RPMI7951 (cell line): ENCODE measurements at places on chromosomes 2 and 18. TPM values are rescaled to one million over a fixed set of nuclear protein-coding genes. Genes with fewer than 3 reads are reported as not detected.

GRCh38 chr2:236585966-236586365 is 16.3 kb downstream of the ACKR3 start:
- DNase-seq: peak; percentile 34

Gene ZBTB7C
- total RNA-seq: 0.10 and 0.12 TPM in 2 replicates

GRCh38 chr2:238142382-238143205 is 4.1 kb downstream of the KLHL30 start:
- no peak for DNase-seq

Gene BCL11A
- under 0.01 TPM in 1 of 2 replicates, not detected in the other for total RNA-seq

GRCh38 chr2:80778704-80779103 is 474.2 kb upstream of the LRRTM1 start:
- no peak for DNase-seq

DNA sequence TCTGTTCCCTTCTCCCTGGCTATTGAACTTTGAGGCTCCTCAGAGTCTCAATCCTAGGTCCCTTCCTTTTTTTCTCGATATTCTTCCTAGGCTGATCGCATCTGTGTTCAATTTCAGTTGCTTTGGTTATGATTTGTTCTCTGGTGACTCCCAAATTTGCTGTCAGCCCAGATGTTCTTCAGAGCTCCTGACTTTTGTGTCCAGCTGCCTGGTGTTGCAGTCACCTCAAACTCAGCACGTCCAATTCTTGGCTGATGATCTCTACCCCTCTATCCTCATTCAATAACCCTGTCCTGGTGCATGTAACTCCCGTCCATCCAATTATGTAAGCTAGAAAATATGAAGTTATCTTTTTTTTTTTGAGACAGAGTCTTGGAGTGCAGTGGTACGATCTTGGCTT is 31.4 kb downstream of the DIS3L2 start:
- DNase-seq: no peak

Gene CKAP2L
- 47.1 and 61.9 TPM in 2 replicates for total RNA-seq

GRCh38 chr2:12070581-12070980 is 324.1 kb downstream of the LPIN1 start:
- peak; percentile 63 for DNase-seq

GRCh38 chr18:6255116-6255705 is 159.5 kb downstream of the L3MBTL4 start:
- DNase-seq: no peak

Gene GPBAR1
- total RNA-seq: 0.12 TPM in 1 of 2 replicates, not detected in the other

DNA sequence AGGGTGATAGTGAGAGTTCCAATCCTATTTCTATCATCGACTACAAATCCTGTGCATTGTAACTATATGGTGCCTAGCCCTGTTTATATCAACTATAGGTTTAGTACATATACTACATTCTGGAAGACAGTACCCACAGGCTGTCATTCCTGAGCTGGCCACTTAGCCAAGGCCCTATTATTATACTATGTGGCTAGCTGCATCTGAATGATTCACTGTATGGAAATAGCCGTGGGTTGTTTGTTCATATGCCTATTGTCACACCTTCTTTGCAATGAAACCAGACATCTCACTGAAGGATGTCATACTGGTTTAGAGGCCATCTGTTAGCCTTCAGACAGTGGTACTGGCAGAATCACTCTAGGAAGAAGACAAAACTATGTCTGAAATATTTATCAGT is 62.3 kb upstream of the FSIP2 start:
- DNase-seq: peak; percentile 42

Gene MBOAT2
- total RNA-seq: 33.9 and 41.1 TPM in 2 replicates

DNA sequence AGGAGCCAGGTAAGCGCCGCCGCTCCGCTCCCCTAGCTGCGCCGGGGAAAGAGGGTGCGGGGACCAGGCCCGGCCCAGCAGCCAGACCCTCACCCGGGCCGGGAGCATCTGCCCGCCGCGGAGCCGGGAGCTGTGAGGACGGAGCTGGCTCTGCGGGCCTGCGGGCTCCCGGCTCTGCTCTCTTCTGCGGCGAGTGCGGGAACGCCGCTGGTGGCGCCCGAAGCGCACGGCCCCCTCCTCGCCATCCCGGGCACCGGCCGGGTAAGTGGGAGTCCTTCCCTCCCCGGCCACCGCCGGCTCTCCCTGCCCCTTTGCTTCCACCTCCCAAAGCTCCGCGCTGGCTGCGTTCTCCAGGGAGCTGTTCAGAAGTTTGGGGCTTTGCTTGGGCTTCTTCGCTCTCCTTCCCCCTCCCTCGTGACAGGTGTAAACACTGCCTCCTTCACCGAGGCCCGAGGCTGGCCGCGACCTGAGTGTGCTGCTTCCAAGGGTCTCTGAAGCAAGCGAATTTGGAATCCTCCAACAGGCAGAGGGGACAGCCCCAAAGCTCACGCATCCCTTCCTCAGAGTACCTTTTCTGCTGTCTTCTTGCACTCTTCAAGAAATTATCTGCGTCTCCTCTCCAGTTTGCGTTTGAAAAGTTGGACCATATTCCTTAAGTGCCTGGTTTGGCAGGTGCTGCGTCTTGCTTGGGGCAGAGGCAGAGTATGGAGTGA is 632 bp downstream of the AFTPH start:
- DNase-seq: no peak

DNA sequence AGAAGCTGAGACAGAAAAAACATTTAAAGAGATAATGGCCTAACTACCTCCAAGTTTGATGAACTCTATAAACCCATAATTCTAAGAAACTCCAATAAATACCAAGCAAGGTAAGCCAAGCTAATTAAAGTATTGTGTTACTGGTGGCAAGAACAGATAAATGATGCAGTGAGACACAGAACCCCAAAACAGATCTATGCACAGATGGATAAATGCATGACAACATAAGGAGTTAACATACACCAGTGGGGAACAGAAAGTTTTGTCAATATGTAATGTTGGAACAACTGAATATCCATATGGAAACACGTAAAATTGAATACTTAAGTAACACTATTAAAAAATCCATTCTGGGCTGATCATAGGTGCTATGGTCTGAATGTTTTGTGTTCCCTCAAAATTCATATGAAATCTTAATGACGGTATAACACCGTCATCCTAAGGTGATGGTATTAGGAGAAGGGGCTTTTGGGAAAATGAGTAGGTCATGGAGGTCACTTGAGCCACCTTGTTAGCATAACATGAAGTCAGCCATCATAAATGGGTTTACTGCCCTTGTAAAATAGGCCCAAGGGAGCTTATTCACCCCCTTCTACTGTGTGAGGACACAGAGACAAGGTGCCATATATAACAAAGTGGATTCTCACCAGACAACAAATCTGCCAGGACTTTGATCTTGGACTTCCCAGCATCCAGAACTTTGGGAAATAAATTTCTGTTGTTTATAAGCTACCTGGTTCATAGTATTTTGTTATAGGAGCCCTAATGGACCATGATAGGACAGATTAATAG is 86.3 kb downstream of the SLC66A3 start:
- DNase-seq: no peak

DNA sequence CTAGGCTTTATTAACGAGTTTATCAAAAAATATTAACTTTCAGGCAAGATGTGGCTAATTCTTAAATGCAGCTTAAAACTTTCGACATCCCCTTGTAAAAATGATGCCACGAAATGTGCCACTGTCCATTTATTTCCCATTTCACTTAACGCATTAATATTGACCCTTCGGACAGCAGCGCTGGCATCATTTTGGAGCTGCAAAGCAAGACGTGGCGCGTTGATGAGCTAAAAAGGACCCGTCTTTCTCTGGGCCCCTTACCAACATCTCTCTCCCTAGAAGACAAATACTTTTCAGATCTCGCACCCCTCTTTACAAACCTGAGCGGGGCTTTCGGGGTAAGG is 367.9 kb downstream of the MTX2 start:
- DNase-seq: no peak

- no peak for DNase-seq
These were observed 134.9 kb upstream of the ZNF236 start for GRCh38 chr18:76687304-76687962.

GRCh38 chr2:170144761-170145160 is 33.2 kb upstream of the MYO3B start:
- DNase-seq: no peak

Gene VIL1
- total RNA-seq: not detected in 2 replicates

GRCh38 chr2:40433736-40434135 is 18.2 kb downstream of the SLC8A1 start:
- no peak for DNase-seq

Gene CHST9
- total RNA-seq: not detected in 2 replicates

DNA sequence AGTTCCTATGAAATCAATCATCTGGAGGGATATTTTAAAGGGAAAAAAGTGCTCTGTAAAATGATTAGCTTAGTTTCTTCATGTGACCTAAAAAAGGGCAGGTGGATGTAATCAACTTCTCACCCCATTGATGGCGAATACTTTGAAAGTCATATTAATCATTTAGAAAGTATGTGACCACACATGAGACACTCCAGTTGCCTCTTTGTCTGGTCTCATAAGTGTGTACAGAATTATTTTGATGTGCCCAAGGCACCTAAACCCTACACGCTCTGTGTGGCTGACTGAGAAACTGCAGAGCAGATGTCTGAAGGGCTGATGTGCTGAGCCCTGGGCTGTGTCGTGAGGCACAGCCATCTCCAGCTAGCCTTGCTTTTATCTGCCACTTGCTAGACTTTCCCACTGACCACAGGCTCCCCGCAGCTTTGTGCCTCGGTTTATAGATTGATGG is 26.9 kb downstream of the SGPP2 start:
- peak; percentile 84 for DNase-seq

DNA sequence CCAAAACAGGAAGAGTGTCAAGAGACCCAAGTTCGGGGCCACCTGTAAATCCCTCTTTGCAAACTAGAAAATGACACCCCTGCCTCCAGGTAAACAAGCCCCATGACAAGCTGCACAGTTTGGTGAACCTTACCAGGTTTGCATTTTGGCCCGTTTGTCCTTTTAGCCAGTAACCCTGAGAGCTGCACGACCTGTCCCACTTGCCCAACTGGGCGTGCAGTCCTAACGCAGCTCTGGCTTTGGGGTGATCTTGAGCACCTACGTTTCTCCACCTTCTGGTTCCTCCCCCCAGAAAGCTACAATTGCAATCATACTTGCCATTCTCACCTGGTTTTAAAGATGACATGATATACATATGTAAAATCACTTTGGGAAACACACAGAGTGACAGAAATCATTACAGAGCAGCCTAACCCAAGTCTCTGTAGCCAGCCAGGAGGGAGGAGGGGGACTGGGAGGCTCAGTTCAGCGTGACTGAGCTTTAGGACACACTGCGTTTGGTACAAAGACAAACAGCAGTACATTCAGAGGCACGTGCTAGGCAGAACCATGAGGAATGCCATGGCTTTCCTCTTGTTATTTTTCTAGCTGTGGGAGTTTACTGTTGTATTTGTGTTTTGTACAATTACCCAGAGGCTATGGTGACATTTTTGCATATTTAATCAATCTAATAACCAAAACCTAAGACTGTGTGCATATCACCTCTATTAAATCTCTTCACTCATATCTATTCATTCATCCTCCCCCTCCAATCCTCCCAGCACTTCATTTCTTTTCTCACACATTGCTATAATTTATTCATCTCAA is 304.0 kb downstream of the IRS1 start:
- no peak for DNase-seq

GRCh38 chr2:44498551-44498950 is 136.8 kb downstream of the CAMKMT start:
- no peak for DNase-seq

DNA sequence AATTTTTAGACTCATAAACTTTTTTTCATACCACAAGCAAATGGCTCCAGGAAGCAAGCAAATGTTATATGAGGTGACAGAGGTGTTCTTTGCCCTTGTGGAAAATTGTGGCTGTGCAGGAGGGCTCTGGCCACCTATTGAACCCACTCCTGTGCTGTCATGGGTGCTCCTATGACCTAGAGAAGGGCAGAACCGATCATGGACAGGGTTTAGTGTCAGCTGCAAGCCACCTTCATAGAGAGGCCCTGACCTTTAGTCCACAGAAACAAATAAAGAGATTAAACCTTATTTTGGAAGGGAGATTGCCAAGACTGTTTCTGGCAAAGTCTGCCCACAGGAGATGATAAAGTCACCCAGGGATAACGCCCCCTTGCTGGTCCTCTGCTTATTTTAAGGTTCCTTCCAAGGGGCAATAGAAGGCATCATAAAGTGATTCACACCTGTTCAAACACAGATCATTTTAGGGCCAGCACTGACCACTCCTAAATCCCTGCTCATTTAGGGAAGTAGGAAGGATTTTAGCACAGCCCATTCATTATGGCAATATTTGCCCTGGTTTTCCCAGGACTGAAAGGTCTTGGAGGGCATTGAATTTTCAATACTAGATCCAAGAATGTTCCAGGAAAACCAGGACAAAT is 26.1 kb upstream of the STAT4 start:
- DNase-seq: no peak

- no peak for DNase-seq
These were observed 68.2 kb upstream of the STON1 start for GRCh38 chr2:48461721-48462120.

Gene UGT1A4
- total RNA-seq: 0.12 TPM in 1 of 2 replicates, not detected in the other

DNA sequence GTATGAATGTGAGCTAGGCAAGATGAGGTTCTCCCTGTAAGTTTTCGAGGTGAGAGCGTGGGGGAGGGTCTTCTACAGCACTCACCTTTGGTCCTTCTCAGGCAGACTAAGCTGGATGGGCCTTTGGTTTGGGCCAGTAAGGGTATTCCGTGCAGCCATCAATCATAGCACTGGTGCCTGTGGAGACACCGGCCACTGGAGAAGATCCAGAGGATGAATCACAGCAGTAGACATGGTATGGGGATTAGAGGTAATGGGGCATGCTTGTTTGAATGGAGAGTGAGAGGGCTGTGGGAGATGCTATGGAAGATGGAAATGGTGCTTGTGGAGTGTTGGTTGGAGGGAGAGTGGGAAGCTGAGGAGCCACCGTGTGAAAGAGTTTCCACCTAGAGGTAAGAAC is 16.1 kb downstream of the MAPRE3 start:
- DNase-seq: no peak

Gene COPS9
- total RNA-seq: 400 and 466 TPM in 2 replicates

DNA sequence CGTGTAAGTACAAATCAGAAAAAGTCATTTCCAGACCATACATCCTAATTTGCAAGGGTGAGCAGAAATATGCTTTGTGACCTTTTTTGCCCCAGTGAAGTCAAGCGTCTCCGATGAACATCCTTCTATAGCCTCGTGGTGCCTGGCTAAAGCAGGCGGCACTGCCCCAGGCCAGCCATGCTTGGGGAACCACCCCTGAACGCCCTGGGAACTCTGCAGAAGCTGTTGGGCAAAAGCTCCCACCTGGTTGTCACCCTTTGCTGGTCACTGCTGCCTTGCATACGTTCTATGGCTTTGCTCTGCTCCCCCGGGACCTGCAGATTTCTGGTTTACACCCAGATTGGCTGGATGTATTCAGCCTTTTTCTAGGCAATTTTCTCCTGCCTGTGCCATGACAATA is 256.4 kb downstream of the SS18 start:
- DNase-seq: no peak

GRCh38 chr18:36297417-36298125 is at the start of gene FHOD3:
TSS of gene FHOD3 (plus strand) at chr18:36297713. CDS start at chr18:36297836, 123 bp downstream.
- DNase-seq: peak; percentile 82

DNA sequence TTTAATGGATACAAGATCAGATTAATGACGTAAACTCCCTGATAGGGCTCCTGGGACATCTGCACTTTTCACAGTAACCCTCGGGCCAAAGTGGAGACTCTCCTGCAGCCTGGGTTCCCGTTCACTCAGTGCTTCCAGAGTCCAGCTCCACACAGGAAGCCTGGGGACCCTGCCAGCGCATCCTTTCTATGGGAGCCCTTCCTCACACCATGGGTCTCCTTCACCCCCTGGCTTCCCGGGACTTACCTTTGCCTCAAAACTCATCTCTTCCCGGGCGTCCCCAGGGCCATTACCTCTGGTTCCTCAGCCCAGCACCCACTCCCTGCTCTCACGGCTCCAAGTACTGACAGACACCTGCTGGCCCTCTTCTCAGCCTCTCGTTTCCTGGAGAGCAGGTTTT is 40.7 kb upstream of the KLF11 start:
- DNase-seq: no peak

- DNase-seq: peak; percentile 82
These were observed 75.7 kb downstream of the RBMS1 start for GRCh38 chr2:160417745-160418397.
